Bladder microvascular endothelial cell (primary cell): ENCODE measurements at places on chromosomes 11 and 22. TPM values are rescaled to one million over a fixed set of nuclear protein-coding genes. Genes with fewer than 3 reads are reported as not detected.

The FBXO7 gene
- 38.4 and 73.6 TPM in 2 replicates for total RNA-seq

The MIOX gene
- not detected in 2 replicates for total RNA-seq

The MOGAT2 gene
- not detected in 2 replicates for total RNA-seq

The DCHS1 gene
- total RNA-seq, result 20.2 and 92.1 TPM in 2 replicates

The CCDC81 gene
- 0.32 and 1.3 TPM in 2 replicates for total RNA-seq

The FIBIN gene
- 0.16 TPM in 1 of 2 replicates, not detected in the other for total RNA-seq

The LINC01488 gene
- under 0.01 TPM in 1 of 2 replicates, not detected in the other for total RNA-seq

The FOLH1 gene
- total RNA-seq, result 0.16 and 0.57 TPM in 2 replicates

The RAB39A gene
- total RNA-seq, result 0.13 TPM in 1 of 2 replicates, not detected in the other

The UCP3 gene
- 0.16 and 0.57 TPM in 2 replicates for total RNA-seq

The SLC35C1 gene
- total RNA-seq, result 4.4 and 13.8 TPM in 2 replicates

The CYTH4 gene
- total RNA-seq, result 0.06 TPM in 1 of 2 replicates, not detected in the other

The DEUP1 gene
- not detected in 2 replicates for total RNA-seq

The CCDC86 gene
- 5.7 and 15.2 TPM in 2 replicates for total RNA-seq

The OR5P2 gene
- not detected in 2 replicates for total RNA-seq

The ALDH3B1 gene
- total RNA-seq, result 0.16 and 0.63 TPM in 2 replicates

The C11orf97 gene
- total RNA-seq, result not detected in 2 replicates

The C11orf42 gene
- not detected in 2 replicates for total RNA-seq

The C11orf68 gene
- total RNA-seq, result 12.1 and 18.9 TPM in 2 replicates

The OR6Q1 gene
- total RNA-seq, result not detected in 2 replicates

The APOA4 gene
- not detected in 2 replicates for total RNA-seq

The INPP5J gene
- total RNA-seq, result 0.50 TPM in 1 of 2 replicates, not detected in the other

The KLHL35 gene
- 1.5 and 1.6 TPM in 2 replicates for total RNA-seq

The MRGPRX3 gene
- 1.3 TPM in 1 of 2 replicates, not detected in the other for total RNA-seq

The UBQLN3 gene
- total RNA-seq, result not detected in 2 replicates

The SLC6A5 gene
- total RNA-seq, result not detected in 2 replicates

The PGA4 gene
- not detected in 2 replicates for total RNA-seq

The CDCA5 gene
- total RNA-seq, result 8.1 and 8.6 TPM in 2 replicates
